ENCODE measurements at places on chromosomes 13 and 19. TPM values are rescaled to one million over a fixed set of nuclear protein-coding genes. Genes with fewer than 3 reads are reported as not detected.

The OR7C1 gene
- not detected for total RNA-seq

The C13orf46 gene
- total RNA-seq, result 0.28 TPM

The OR1M1 gene
- not detected for total RNA-seq

The PLPP2 gene
- total RNA-seq, result 9.4 TPM

The KIRREL2 gene
- not detected for total RNA-seq

The KCNN1 gene
- not detected for total RNA-seq

The KDELR1 gene
- 70.2 TPM for total RNA-seq

The ZGLP1 gene
- 1.1 TPM for total RNA-seq

The GIPC3 gene
- not detected for total RNA-seq

The ZNF154 gene
- 3.1 TPM for total RNA-seq

The ZC3H13 gene
- 19.0 TPM for total RNA-seq

The CGB2 gene
- not detected for total RNA-seq

The MAP2K2 gene
- 98.9 TPM for total RNA-seq

The FPR1 gene
- total RNA-seq, result 0.96 TPM

The OR4F17 gene
- total RNA-seq, result not detected

The ZNF729 gene
- total RNA-seq, result under 0.01 TPM

The C19orf44 gene
- total RNA-seq, result 5.6 TPM

The MYO1F gene
- 0.19 TPM for total RNA-seq

The POU4F1 gene
- total RNA-seq, result under 0.01 TPM

The CRB3 gene
- not detected for total RNA-seq

The CLDND2 gene
- total RNA-seq, result not detected

The SHISA7 gene
- total RNA-seq, result not detected

The COX7A1 gene
- total RNA-seq, result 70.5 TPM

The PALM gene
- total RNA-seq, result 3.8 TPM

The CDX2 gene
- not detected for total RNA-seq

Measured in regular cardiac myocyte (primary cell).